Smooth muscle cell of the umbilical artery (primary cell): ENCODE measurements at places on chromosomes 5 and 9. TPM values are rescaled to one million over a fixed set of nuclear protein-coding genes. Genes with fewer than 3 reads are reported as not detected.

Gene CLIC3
- total RNA-seq: 2.5 and 3.3 TPM in 2 replicates

Gene DIAPH1
- 14.0 and 53.9 TPM in 2 replicates for total RNA-seq

Gene LIFR
- 36.9 and 79.9 TPM in 2 replicates for total RNA-seq

Gene HMMR
- total RNA-seq: 2.7 and 29.6 TPM in 2 replicates

Gene DCTN3
- total RNA-seq: 71.5 and 74.2 TPM in 2 replicates

Gene SPINK4
- not detected in 2 replicates for total RNA-seq

Gene DPYSL3
- total RNA-seq: 263 and 416 TPM in 2 replicates

Gene SPINK13
- not detected in 2 replicates for total RNA-seq

Gene OSTF1
- total RNA-seq: 42.5 and 46.6 TPM in 2 replicates

Gene BTF3
- total RNA-seq: 130 and 186 TPM in 2 replicates

Gene ANKRD31
- under 0.01 and 0.14 TPM in 2 replicates for total RNA-seq

Gene CNTNAP3B
- total RNA-seq: 9.5 and 29.5 TPM in 2 replicates

Gene PCDHGA3
- total RNA-seq: 1.6 and 2.1 TPM in 2 replicates

Gene APBA1
- 7.4 and 9.8 TPM in 2 replicates for total RNA-seq

Gene DMGDH
- total RNA-seq: 0.30 and 0.37 TPM in 2 replicates

Gene PCDHGB1
- total RNA-seq: 3.3 TPM in 2 replicates

Gene CCNI2
- total RNA-seq: not detected in 2 replicates

Gene CTSV
- total RNA-seq: 0.30 and 0.74 TPM in 2 replicates

Gene TUSC1
- total RNA-seq: 7.6 and 10.4 TPM in 2 replicates

Gene MARCOL
- not detected in 2 replicates for total RNA-seq

Gene SPATA31D3
- total RNA-seq: not detected in 2 replicates

Gene FGF18
- 0.05 TPM in 1 of 2 replicates, not detected in the other for total RNA-seq

Gene PCDHA1
- under 0.01 and 0.09 TPM in 2 replicates for total RNA-seq
